Panc1 (cell line): ENCODE measurements at places on chromosomes 6 and 20.

DNA sequence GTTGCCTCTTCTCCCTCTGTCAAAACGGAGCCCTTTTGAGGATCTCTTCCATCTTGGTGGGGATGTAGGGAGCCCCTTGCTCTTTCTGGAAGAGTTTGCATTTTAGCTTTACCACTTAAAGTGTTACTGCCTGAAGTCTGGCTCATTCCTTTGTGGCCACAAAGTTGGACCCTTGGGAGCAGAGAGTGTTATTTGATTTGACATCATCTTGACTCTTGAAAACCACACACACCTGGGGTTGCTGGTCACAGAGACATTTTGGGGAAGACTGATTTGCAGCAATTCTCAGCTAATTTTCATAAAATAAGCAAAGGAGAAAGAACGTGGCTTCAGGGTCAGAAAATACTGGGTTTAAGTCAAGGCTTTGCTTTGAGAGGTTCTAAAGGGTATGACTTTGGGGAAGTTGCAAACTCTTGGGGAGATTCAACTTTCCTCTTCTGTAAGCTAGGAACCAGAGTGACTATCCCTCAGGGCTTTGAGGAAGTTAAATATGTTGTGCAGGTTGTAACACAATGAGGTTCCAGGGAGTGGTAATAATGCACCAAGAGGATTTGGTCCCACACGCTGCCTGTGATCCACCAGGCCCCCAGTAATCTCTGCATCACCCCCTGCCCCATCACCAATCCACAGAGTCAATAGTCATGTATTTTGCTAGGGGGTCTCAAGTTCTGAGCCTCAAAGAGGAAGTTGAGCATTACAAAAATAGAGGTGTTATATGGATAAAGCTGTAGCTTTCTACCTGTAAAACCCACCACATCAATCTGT, 141.6 kb upstream of the SLC24A3 start:
- DNase-seq = no peak

DNA sequence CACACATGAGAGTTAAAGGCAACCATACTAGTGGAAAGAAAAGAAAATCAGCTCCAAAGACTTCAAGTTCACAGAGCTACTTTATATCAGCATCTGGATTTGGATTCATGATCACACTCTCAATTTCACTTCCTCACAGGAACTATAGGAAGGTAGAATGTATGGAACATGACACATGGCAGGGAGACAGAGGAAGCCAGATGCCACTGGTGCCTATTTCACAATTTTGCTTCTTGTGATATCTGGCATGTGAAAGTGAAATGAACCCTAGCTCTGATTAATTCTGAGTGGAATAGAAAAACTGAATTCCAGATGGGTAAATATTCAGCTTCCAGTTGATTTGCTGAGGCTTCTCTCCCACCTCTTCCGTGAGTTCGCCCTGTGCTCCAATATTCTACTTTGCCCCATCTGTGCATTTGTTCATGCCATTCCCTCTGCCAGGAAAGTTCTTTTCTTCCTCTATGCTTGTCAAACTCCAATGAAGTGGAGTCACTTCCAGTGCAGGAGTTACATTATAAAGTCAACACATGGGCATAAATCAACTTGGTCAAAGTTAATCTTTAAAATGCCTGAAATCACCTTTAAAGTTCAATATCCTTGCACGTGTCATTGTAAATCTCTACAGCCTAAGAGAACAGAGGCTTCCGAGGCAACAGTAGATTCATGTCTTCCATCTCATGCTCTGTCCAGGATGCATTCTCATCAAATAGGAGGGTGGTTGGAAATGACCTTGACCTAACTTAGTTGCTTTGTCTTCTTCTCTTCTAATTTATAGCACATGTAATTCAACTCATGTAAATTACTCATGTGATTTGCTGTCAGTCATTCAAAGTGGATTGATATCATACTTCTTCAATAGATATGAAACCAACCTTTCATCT, 275.3 kb downstream of the HIVEP2 start:
- DNase-seq = no peak

- DNase-seq = no peak
These were observed 131.6 kb upstream of the TAB2 start for GRCh38 chr6:149185799-149186357.

DNA sequence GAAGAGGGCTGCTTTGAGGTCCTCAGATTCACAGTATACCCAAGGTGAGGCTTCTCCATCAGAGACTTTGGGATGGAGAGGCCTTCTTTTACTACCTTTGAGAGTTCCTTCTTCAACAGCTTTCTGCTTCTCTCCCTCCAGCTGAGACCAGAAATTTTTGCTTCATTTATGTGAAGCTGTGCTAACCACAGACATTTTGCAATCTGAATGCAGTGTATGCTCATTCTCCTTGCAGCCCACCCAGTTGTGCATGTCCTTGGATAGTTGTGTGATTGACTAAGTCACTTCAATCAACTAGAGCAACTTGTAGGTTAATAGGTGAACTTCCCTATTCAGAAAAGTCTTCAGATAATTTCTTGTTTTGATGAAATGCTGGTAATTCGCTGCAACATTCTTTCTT, 20.1 kb downstream of the DCBLD1 start:
- DNase-seq = no peak

GRCh38 chr6:36643977-36644376, 34.5 kb upstream of the CDKN1A start:
- no peak for DNase-seq

DNA sequence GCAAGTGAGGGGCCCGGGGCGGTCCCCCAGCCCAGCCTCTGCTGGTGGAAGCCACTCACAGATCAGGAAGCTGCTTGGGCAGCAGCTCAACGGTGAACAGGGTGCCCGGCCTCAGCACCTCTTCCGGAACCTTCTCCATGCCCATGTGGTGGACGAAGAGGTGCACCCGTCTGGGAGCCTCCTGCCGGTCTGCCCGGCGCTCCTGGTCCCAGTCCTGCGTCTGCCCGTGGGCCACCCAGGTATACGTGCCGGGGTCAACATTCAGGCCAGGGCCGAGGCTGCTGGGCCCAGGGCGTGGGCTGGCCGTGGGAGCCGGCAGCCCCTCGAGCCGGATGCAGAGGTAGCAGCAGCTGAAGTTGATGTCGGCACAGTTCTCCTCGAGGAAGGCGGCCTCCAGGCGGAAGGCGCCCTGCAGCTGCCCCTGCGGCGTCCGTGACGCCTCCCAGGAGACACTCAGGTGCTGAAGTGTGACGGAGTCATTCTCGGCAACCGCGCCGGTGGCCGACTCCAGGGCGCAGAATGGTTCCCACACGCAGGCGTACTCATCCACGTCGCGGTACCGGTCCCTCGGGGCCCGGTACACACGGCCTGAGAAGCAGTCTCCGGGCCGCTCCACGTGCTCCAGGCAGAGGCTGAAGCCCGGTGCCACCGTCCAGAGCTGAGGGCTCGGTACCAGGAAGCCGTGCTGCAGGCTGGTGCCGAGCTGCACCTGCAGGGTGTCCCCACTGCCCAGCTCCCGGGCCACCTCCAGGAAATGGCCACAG, 8.7 kb downstream of the FNDC11 start:
- no peak for DNase-seq

DNA sequence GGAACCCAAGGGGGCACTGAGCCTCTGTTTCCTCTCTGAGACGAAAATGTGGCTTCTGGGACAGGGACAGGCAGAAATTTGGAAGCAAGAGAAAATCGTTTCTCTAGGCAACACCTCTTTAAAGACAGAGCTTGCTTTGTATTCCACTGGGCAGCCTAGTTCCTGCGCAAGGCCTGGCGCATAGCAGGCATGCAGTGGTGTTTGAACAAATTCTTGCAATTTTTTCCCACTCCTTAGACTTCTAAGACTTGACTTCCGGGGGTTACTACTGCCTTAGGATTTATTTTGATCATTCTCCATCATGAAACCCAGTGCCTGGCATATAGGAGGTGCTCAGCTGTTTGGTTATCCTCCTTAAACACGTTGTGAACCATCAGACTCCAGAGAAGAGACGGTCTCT, 249.0 kb upstream of the KCNG1 start:
- no peak for DNase-seq

DNA sequence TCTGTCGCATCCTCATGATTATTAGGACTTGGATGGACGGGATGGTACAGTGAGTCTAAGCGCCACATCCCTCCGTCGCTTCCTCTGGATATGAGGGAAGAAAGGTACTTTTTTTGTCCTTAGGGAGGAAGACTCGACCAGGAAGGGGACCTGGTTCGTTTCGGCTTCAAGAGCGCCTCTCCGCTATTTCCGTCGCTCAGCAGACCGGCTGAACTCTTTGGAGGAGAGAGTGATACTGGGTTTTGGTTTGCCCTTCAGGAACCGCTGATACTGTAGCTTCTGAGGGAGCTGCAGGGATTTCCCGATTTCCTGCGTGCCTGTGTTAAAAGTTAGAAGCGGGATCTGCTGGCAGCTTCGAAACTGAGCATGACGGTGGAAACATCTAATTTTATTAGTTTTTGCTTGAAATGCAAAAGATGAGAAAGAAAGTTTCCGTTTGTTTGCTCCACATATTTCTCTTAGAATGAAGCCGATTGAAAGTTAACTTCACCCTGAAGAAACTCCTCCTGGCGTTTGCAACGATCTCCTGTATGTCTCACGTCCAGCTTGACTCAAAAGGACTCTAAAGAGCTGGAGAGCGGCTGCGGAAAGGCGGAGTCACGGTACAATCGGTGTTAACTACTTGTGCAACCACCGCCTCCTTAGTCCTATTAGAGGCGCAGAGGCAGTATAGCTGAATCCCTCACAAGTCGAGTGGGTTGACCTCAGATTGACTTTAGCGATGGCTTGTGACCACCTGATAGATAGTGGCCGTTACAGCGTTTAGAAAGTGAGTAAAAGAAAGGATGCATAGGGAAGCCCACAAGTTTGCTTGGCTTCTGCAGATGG, 129.4 kb downstream of the TRIM27 start:
- DNase-seq = no peak

GRCh38 chr6:114364301-114364700, 21.5 kb upstream of the HS3ST5 start:
- DNase-seq = no peak

- DNase-seq = no peak
These were observed 149.2 kb upstream of the EXOC2 start for GRCh38 chr6:842141-842540.

DNA sequence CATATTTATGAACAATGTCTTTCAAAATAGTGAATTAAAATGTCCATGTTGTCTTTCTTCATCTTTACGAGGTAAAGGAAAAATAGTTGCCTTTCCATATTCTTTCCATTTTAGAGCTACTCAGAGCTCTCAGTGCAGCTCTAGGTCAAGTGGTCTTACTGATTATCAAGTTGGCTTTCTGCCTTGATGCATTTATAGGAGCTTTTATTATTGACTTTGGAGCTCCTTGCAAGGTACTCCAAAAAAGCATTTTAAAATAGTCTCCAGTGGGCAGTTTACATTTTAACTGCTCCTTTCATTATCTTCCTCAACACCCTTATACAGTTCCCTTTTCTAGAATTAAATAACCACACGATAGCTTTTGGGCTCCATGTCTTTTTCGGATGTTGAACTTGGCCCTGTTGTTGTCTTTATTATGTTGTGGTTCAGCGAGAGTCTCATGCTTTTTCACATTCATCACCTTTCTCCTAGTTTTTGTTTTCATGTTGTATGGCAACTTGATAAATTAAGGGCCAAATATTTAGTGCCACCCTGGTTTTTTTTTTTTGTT, 122.9 kb downstream of the CLIC5 start:
- no peak for DNase-seq

DNA sequence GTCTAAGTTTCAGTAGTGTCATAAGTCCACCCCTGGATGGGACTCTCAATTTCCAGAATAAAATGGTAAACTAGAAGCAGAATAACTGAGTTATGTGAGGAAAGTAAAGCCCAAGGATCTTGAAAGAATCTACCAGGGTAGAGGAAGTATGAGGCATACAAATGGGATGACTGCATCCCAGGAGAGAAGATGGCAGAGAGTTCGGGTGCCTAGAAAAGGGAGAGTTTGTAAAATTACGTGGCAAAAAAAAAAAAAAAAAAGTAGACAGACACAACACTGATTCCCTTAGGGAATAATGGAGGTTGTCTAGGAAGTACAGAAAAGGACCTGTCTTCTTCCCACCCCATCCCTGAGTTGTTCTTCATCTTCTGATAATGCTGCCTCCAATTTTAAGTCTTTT, 3.4 kb downstream of the GABBR1 start:
- DNase-seq = no peak

- no peak for DNase-seq
These were observed 106.3 kb upstream of the BMP5 start for GRCh38 chr6:55981660-55982059.

DNA sequence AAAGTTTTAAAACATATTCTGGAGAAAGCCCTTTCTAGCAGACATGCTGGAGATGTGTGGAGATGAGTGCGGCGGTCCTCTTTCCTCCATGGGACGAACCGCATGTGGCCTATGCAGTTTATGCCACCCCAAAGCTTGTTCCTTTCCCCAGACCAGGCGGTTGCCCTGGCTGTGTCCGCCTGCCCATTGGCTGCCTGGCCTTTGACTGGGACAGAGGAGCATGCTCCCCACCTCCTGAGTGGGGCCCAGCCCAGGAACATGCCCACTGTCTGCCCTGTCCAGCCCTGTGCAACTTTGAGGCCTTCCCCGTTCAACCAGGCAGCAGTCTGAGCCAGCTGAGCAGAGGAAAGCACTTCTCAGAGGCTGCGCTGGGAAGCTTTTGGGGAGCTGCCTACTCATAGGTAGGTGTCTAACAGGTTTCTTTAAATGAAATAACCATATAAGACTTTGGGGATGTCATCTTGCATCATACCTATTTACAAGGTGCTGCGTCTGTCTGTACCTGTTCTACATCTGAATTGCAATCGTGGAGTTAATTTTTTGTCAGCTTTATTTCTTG, 20.6 kb downstream of the FOXC1 start:
- DNase-seq = no peak

DNA sequence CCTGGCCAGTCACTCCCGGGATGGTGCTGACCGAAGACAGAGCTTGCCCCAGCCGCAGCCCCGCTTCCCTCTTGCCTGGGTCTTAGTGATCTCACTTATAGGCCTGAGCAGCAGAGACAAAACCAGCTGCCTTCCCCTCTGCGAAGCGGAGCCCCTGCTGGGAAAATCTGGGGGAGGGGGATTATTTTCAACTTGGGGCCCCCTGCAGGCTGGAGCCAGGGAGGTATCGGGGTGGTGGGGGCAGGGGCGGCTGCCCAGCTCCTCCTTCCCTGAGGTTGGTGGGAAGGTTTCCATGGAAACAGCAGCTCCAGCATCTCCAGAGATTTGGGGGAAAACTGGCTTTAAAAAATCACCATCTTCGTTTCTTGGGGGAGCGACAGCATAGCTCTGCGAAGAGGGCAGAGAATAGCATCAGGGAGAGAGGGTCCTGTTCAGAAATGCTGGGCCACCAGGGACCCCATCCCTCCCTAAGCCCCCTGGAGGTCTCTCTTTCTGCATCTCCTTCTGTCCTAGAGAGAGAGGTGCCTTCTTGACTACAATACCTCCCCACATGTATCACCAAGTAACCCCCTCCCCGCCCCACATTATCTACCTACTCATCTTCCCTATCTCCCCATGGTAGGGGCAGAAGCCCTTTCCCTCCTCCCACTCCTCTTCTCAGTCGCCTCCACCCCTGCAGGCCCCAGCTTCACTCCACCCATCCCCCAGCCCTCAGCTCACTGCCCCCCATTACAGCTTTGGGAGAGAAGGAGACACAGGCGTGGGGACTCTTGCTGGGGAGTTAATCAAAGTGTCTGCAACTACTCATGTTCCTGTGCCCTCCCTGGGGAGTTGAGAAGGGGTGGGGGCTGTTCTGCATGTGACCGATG, 88.4 kb upstream of the CCDC167 start:
- DNase-seq = no peak
